Femur (tissue), 1 donor: ENCODE measurements at places on chromosomes 6 and 20.

DNA sequence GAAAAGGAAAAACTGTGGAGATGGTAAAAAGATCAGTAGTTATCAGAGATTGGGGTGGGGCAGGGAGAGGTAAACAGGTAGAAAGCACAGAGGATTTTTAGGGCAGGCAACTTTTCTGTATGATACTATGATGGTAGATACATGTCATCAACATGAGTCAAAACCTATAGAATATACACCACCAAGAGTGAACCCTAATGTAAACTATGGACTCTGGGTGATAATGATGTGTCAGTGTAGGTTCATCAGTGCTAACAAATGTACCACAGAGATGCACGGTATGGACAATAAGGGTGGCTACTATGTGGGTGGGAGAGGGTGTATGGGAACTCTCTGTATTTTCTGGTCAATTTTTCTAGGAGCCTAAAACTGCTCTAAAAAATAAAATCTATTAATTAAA, 18.5 kb downstream of the PACSIN1 start:
- DNase-seq, result no peak

- DNase-seq, result no peak
Measured at GRCh38 chr20:6909608-6910007, 142.1 kb downstream of the BMP2 start.

- no peak for DNase-seq
Measured at GRCh38 chr6:33850869-33851541, 47.2 kb upstream of the MLN start.

DNA sequence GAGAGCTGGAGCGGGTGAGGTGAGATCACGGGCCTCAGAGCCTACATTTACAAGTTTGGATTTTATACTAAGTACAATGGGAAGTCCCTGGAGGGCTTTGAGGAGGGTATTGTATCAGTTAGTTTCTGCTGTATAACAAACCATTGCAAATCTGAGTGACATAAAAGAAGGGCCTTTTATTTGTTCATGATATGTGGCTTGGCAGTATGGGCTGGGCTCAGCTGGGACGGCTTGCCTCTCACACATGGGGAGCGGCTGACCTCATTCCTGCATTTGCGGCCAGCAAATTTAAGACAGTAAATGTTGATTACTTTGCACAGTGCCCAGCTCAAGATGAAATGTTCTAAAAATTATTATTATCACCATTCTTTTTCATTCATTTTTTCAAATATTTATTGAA, 21.7 kb downstream of the GDAP1L1 start:
- DNase-seq, result no peak

- DNase-seq, result no peak
Measured at GRCh38 chr6:113258771-113259170, 598.4 kb upstream of the MARCKS start.

DNA sequence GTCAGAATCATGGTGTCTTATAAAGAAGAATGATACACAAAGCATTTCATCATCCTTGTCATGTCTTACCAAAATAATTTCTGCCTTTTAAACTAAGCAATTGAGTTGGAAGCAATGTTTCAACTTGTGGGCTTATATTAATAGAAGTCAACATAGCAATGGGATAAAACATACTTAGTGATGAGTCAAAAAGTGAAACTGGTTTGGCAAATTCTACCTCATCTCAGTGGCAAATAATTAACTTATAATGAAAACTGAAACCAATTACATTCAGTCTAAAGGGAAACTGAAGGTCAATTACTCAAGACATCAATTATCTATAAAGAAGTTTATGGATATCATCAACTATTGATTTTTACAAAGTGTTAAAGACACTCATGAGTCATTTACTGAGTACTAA, 463.8 kb downstream of the BMP2 start:
- DNase-seq, result no peak

DNA sequence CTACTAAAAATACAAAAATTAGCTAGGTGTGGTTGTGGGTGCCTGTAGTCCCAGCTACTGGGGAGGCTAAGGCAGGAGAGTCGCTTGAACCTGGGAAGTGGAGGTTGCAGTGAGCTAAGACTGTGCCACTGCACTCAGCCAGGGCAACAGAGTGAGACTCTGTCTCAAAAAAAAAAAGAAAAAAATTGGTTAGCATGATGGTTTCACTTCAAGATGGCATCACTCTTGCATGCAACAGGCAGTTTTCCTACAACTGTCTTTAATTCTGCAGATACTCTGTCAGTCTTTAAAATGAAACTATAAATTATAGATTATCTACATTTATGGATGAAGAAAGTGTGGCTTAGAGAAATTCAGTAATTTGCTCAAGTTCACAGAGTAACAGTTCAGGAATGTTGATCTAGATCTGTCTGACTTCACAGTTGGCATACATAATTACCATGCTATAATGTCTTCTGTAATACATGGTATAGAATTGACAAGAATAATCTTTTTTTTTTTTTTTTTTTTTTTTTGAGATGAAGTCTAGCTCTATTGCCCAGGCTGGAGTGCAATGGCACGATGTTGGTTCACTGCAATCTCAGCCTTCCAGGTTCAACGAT, 27.0 kb downstream of the ITCH start:
- no peak for DNase-seq

GRCh38 chr6:46949632-46950280, 28.0 kb upstream of the ADGRF5 start:
- peak; percentile 66 for DNase-seq

- DNase-seq, result no peak
Measured at GRCh38 chr6:128206610-128207426, 306.0 kb upstream of the THEMIS start.

DNA sequence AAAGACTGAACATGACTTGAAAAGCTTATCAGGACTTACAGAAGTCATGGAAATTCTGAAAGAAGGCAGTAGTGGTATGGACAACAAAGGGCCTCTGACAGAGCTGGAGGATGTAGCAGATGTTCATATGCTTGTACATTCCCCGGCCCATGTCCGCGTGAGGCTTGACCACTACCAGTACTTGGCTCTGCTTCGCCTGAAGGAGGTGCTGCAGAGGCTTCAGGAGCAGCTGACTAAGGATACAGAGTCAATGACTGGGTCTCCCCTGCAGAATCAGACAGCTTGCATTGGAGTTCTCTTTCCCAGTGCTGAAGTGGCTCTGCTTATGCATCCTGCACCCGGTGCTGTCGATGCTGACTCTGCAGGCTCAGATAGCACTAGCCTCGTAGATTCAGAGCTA, 29.2 kb downstream of the TAF11 start:
- no peak for DNase-seq

- DNase-seq, result no peak
Measured at GRCh38 chr20:43900121-43900466, 14.6 kb upstream of the TOX2 start.

DNA sequence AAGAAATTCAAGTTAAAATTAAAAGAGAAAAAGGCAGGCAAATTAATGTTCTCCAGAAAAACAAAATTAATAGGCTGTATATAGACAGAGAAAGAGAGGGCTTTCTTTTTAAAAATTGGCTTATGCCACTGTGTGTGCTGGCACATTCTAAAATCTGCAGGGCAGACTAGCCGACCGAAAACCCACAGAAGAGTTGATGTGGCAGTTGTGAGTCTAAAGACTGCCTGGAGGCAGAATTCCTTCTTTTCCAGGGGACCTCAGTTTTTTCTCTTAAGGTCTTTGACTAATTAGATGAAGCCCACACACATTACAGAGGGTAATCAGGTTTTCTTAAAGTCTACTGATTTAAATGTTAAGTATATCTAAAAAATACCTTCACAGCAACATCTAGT, 85.7 kb downstream of the GJA1 start:
- no peak for DNase-seq

DNA sequence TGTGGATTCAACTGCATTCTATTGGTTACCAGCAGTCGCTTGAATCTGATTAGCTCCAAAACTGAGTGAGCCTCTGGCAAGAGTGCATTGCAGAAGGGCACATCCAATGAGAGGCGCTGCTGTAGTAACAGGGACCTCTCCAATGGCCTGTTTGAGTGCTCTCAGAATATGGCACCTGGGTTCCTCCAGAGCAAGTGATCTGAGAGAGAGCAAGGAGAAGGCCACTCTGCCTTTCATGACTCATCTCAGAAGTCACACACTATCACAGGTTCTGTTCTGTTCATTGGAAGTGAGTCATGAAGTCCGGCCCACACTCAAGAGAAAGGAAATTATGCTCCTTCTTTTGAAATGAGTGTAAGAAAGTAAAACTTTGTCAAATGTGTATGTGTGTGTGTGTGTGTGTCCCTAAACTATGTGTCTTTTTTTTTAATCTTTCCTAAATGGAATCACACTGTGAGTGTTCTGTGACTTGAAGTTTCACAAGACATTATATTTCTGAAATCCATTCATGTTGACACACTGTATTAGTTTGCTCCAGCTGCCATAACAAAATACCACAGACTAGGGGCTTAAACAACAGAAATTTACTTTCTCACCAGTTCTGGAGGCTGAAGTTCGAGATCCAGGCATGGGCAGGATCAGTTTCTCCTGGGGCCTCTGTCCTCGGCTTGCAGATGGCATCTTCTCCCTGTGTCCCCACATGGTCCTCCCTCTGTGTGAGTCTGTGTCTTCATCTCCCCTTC, 138.3 kb upstream of the CDYL start:
- DNase-seq, result no peak

DNA sequence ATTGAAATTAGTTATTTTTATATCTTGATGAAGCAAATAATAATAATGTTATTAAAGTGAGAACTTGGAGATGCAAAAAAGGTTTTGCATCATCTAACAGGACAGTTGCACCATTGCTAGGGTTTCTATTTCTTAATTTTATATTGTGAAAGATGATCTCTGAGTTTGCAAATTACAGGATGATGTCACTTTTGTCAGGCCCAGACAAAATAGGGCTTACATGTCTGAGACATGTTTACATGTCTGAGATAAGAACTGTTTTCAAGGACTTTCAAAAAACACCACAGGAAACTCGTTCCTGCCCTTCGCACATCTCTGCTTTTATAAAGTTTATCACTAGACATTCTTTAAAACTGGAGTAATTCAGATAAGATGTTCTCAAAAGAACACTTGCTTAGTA, 1075.8 kb upstream of the MANEA start:
- no peak for DNase-seq
